ENCODE measurements at places on chromosomes 1 and 21.

DNA sequence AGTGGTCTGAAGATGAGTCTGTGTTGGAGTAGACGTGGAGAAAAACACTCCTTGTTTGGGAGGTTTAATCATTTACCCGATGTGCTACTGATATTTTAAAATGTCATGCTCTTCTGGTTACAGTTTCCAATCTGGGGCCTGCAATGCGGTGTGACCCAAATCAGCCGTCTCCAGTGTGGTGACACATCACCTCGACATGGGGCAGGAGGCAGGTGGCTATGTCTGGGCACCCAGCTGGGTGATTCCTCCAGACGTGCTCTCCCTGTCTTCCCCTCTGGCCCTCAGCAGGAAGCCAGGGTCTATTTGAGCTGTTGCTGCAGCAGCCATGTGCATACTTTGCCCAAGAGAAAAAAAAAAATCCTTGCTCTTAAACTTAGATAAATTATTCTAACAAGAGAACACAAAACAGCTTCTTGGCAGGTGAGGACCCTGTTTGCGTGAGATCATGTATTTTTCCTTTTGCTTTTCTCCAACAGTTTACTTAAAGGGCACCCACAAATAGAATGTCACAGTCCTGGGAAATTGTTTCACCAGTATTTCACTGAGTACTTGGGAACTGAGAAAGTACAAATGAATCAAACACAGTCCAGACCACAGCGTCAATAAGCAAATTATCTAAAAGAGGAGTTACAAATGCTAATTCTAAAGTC is 38.9 kb upstream of the MAP10 start:
- DNase-seq = no peak

- no peak for DNase-seq
These were observed 108.0 kb downstream of the TAS1R2 start for GRCh38 chr1:18751425-18751824.

DNA sequence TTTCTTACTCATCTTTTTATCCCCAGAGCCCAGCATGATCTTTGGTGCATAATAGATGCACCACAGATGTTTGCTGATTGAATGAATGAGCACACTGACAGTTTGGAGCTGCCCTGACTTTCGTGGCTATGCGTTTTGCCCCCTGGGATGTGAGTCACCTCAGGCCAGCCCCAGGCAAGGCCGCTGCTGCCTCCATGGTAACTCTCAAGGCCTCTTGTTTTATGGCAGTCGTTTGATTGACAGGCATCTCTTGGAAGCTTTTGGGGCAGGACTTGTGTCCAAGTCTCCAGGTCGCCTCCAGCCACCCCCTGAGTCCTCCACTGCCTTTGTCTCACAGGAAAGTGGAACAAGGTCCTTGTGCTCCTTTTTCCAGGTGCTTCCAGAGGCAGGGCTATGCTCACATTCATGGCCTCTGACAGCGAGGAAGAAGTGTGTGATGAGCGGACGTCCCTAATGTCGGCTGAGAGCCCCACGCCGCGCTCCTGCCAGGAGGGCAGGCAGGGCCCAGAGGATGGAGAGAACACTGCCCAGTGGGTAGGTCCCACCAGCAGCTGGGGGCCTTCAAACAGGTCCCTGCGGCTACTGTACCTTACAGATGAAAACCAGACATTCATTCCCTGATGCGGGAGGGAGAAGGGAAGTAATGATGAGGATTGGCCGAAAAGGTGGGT is 11.2 kb downstream of the PSEN2 start:
- no peak for DNase-seq

- DNase-seq = no peak
These were observed 38.6 kb downstream of the C1orf87 start for GRCh38 chr1:60034999-60035398.

DNA sequence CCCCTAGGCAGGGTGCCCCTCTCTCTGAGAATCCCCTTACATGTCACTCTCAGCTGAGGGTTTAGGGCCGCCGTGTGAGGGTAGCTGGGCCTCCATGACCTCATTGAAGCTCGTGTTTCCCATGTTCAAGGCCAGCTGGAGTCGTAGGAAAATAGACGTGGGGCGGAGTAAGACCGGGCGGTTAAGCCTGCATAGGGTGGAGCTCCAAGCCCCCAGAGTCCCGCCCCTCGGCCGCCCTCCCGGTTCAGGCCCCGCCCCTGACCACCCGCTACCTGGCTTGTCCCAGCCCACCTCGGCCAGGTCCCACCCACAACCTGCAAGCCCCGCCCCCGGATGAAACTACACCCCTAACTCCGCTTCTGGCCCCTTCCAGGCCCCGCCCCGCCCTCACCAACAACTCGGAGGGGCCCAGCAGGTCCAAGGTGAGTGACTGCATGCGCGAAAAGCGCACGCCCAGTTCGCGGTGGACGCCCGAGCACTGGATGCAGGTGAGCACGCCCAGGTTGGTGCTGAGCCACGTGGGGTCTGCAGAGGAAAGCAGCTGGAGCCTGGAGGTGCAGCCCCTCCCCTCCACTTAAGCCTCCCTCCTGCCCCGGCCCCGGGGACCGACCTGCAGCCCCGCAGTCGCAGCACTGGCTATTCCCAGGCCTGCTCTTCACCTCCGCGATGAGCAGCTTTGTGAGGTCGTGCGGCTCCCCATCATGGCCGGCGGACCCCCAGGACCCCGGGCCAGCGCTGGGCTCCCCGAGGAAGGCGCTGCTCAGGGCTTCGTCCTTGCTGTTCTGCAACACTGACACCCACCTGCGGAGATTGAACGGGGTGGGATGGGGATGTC is 12.2 kb upstream of the TCEA3 start:
- DNase-seq = no peak

GRCh38 chr21:15057285-15057684 is 7.5 kb downstream of the NRIP1 start:
- DNase-seq = no peak

DNA sequence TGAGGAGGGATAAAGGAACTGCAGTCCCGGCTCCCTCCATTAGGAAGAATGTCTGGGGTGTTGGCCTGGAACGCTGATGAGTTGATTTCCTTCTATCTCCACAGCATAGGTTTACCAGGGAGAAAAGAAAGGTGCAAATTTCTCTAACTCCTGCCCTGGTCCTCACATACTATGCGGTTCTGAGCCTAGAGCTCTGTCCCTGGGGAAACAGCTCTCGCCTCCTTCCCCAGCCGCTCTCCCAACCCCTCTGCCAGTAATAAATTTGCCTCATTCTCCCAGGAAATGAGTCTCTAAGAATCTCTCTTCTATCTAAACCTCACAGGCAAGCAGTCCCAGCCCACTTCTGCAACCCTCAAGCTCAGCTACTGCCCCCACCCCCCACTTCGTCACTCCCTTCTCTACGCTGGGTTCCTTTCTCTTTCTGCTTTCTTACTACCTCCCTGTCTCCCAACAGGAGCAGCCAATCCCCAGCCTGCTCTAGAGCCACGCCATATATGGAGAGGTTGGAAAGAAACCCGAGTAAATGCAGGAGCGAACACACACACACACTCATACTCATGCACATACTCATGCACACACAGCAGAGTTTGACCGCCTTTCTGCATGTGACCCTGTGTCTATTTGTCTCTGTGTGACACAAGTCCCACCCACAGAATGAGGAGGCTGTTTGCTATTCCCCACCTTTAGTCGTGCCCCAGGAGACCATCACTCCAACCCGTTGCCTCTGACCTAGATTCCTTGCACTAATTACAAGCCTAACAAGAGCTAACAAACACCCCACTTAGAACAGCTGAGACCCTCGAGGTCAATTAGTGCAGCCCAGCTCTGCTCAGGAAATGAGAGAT is 13.4 kb downstream of the PLEKHO1 start:
- DNase-seq = peak; percentile 98

- peak; percentile 39 for DNase-seq
These were observed 177.7 kb downstream of the VAV3 start for GRCh38 chr1:107787299-107787698.

- DNase-seq = no peak
These were observed 146.0 kb upstream of the JUN start for GRCh38 chr1:58929671-58930325.

DNA sequence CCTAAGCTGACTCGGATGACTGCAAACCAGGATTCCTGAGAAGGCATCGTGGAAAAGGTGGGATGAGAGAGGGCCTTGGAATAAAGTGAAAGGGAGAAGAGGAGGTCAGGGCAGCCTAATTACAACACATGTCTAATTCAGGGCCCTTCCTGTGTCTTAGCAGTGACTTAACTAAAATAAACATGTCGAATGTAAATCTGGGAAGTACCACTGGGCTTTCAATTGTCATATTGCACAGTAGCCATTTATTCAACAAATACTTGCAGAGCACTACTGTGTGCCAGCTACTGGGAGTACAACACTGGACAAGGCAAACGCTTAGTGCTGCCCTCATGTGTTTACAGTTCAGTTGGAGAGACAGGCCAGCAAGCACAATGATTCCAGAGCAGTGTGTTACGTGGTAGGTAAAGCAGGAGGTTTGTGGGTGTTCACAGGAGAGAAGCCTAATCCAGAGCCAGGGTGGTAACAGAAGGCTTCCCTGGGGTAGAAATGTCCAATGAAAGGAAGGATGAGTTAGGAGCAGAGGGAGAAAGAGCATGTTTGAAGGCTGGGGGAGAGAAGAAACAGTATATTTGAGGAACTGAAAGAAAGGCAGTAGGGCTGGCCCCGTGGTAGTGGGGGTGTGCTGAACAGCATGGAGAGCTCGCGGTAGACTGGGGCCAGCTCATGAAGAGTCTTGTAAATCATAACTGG is 38.0 kb upstream of the RASAL2 start:
- DNase-seq = no peak

DNA sequence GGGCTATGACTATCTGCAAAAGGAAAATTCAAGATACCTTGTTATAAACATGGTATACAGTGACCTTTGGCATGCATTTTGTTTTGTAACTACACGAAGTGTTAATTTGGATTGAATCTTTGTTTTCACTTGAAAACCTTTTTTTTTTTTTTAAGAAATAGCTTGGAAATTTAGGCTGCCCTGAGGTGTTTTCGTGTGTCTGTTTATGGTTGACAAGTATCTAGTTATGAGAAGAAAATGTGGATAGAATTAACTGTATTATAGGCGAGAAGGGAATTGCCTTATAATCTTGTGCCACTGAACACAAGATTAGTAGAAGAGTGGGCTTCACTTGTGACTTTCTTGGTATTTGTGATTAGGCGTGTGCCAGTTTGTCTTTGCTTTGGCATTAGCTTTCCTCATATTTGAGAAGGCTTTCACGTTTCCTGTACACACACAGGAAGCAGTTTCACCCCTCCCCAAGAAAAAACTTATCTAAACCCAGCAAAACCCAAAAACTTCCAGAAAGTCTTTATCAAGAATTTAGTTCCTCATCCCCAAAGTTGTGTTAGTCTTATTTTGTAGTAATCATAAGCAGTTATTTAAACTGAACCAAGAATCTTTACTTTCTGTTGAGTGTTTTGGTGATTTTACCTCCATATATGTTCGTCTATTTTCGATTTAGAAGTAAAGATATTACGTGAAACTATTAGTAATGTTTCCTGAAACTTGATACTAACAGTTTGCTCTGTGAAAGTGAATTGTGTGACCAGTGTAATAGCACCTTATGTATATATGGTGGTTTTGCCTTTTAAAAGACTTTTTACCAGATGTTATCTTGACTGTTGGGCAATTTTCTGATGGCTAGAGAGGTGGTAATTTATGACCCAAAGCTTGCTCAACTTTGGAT is 3.8 kb downstream of the DYRK1A start:
- DNase-seq = peak; percentile 50

DNA sequence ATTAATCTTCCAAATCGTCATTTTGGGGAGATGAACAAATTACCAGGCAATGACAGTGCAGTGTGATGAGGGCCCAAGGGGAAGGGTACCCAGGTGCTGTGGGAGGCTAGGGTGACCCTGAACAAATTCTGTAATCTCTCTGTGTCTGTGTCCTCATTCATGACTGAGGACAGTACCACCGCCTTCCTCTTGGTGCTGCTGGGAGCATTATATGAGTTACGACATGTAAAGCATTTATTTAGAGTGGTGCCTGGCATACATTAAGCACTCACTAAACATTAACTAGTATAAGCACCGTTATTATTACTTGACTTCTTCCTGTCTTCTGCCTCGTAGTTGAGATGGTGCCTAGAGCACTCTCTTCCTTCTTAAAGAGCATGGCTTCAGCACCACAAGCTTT is 468.2 kb upstream of the VAMP3 start:
- peak; percentile 58 for DNase-seq

DNA sequence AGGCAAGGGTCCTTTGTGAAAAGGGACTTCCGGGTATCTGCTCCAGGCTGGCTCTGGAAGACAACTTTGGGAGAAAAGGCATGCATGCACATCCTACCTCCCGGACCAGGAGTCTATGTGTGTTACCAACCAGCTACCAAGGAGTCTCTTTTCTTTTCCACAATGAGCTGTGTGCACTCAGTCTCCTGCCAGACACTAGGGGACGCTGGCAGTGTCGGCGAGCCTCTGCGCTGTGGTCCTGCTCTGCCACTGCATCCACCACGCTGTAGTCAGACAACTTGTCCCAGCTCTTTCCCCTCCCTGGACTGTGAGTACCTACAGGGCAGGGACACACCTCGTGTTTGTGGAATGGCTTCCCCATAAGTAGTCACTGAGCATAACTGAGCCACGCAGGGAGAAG is 5.1 kb upstream of the SSR2 start:
- peak; percentile 78 for DNase-seq

DNA sequence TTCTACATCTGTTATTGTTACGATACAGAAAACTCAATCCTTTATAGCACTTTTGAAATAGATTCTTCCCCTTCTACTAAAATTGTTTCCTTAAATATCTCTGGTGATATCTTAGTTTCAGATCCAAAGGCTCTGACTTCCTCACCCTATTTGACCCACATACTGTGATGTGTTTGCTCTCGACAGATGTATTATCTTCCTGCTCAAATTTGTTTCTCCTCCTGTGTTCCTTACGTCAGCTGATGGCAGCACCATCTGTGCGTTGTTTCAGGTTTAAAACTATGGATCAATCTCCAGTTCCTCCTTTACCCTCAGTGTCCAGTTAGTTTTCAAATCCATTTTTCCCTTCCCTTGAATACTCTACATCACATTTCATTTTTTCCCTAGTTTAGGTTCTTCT is 274.4 kb downstream of the RYR2 start:
- no peak for DNase-seq

GRCh38 chr1:201026836-201027235 is 3.3 kb upstream of the KIF21B start:
- DNase-seq = no peak

DNA sequence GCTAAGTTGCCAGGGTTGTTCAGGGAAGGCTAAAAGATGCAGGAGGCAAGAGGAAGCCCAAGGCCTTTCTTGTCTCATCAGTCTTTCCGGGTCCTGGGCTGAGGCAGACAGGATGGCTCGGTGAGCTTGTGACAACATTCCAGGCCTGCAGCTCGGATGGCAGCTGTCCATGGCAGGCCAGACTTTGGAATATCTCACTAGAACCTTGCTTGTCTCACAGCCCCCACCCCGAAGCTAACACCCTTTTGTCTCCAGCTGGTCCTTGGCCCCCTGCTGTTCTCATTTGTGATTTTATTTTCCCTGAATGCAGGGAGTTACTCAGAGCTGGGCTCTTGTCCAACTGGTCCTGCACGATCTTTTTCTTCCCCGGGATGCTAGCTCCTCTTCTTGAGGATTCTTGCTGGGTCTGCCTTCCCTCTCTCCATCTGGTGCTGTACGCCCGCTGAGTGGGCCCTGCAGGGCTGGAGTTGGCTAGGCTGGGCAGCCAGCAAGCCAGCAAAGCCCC is 477.2 kb upstream of the CAMK1G start:
- peak; percentile 49 for DNase-seq
